ENCODE measurements at places on chromosomes 11 and 22.

DNA sequence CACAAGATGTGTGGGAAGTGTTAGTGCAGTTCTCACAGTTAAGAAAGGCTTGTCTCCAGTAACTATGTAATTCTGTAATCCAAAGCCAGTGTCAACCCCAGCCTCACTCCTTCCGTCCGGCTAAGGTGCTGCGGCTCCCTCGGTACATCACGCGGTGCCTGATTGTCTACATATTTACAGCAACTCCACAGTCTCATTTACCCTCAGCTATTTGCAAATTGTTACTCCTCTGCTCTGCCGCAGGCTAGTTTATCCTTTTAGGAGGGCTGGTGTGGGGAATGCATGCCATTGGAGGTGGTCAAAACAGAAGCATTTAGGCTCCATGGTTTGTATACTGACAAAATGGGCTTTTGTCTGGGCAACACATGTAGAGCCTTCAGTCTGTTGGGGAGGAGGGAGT, 358.3 kb downstream of the METTL15 start:
- DNase-seq = no peak

DNA sequence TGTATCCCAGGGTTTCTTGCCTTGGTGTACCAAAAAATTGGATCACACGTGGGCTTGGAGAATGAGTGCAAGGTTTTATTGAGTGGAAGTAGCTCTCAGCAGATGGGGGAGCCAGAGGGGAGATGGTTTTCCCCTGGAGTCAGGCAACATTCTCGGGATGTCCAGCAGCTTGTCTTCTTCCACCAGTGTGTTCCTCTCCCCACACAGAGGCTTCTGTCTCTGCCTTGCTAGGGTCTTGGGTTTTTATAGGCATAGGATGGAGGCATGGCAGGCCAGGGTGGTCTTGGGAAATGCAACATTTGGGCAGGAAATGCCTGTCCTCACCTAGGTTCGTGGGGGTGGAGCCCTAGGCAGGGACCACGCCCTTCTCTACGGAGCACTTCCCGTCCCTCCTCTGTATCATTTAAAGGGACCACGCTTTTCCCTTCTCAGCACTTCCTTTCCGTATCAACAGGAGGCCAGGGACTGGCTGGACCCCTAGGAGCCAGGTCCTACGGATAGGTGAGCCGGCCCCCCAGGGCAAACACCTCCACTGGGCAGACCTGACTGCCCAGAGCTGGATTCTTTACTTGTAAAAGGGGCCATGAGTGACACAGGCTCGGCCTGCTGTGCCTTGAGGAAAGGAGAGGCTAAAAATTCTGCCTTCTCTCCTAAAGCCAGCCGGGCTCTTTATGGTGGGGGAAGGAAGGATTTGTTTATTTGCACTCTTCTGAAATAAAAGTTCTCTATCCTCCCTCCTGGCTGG, 55.3 kb upstream of the CCDC188 start:
- DNase-seq = peak; percentile 24

- no peak for DNase-seq
Observed at GRCh38 chr11:34850334-34850733, 65.8 kb downstream of the APIP start.

- no peak for DNase-seq
Observed at GRCh38 chr11:2593393-2593950, 106.3 kb downstream of the KCNQ1OT1 start.

Measured in stimulated activated CD8-positive, alpha-beta memory T cell treated with anti-CD3 and anti-CD28 coated beads, Interleukin-4, amount 100 ng/mL, for 1 hour (primary cell).